Right lobe of liver (tissue), 6 donors: ENCODE measurements at places on chromosomes 6 and 20.

- no peak for DNase-seq
These were observed 120.4 kb downstream of the RNGTT start for GRCh38 chr6:88843040-88843439.

DNA sequence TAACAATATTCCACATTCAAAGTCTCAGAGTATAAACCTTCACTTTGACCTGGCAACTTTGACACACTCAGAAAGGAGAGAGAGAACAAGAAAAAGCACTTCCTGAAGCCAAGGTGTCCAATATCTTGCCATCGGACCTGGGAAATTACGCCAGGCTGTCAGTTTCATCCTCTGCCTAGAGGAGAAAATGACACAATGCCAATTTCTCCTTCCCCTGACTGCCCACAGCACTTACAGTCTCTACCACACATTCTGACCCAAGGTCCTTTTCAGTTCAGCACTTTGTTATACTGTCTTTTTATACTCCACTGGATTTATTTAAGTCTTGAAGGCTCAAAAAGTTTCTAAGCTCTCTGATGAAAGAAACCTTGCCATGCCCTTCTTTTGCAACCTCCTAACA lies 250.4 kb downstream of the GMPR start:
- DNase-seq: no peak

GRCh38 chr6:113315165-113315564 lies 542.0 kb upstream of the MARCKS start:
- no peak for DNase-seq

- no peak for DNase-seq
These were observed 168.0 kb downstream of the HDGFL1 start for GRCh38 chr6:22737331-22737730.

- DNase-seq: no peak
These were observed 533.8 kb upstream of the ID4 start for GRCh38 chr6:19303383-19303782.

DNA sequence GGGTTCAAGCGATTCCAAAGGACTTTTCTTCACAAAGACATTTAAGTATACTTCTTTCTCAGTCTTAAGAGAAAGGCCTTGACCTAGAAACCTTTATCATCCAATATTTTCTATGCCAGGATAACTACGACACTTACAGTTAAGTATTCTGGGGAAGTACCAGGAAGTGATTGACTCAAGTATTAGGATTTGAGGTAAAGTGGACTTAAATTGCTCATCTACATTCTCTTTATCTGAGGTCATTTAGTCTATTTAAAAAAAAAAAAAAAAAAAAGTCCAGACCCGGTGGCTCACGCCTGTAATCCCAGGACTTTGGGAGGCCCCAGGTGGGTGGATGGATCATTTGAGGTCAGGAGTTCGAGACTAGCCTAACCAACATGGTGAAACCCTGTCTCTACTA lies 114.7 kb downstream of the ZFAND3 start:
- DNase-seq: no peak

DNA sequence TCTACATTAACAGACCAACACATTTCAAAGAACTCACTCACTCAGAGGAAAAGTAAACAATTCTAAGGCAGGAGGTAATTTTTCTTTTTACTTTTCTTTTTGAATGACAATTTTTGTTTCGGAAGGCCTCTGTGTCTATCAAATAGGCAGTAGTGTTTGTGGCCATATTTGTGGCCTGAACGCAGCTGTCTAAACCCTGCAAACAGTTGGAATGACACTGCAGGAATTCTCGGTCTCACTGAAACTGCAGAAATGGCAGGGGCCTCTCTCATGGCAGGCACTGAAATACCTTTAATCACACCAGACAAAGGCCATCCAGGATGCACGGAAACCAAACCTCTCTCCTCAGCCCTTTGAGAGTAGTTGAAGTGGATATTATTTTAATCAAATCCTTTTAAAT lies 30.4 kb downstream of the FYN start:
- DNase-seq: no peak

- DNase-seq: no peak
These were observed 79.9 kb upstream of the CD83 start for GRCh38 chr6:14037402-14038277.

DNA sequence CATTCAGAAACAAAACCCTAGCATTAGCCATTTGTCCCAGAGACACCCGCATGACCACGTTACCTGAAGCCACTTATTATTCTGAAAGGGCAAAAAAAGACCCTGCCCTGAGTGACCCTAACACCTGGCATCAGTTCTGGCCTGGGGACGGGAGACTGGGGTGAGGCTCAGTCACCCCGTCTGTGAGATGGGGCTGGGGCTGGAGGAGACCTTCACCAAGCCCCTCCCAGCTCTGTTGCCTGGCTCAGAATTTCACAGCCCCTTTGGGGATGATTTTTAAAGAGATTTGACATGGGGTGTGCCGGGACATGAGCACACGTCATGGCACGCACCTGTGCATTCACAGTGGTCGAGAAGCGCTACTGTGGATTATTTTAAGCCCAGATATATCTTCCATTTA lies 1.4 kb upstream of the BPIFB6 start:
- no peak for DNase-seq

DNA sequence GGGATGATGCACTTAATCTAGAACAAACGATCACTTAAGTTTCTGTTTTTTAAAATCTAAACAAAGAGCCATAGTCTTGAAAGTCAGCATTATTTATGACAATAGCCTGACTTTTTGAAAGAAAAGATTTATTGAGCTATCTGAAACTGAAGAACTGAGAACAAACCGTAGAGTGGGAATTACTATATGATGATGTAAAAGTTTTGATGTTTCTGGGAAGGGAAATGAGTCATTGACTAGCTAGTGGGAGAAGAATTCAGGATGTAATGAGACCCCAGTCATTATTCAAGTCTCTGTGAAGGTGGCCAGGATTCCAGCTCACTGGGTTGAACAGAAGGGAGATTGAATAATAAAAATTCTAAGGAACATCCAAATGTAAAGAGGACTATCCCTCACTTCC lies 83.4 kb upstream of the FABP7 start:
- DNase-seq: no peak

DNA sequence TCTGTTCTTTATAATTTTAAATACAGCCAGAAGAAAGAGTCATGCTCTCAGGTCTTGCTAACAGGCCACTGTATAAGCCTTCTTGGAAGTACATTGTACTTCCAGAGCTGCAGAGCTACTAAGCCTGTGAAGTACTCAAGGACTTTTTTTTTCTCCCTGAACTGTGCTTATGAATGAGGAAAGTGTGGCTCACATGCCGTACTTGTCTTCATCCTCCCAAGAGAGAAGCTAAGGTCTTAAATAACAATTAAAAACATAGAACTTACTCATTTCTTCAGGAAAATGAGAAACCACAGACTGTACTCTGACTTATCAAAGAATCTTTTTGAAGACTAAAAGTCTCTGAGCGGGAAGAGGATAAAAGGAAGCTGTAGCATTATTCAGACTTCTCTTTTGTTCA lies 218.3 kb downstream of the HTR1B start:
- DNase-seq: no peak

- no peak for DNase-seq
These were observed 8.9 kb downstream of the DSP start for GRCh38 chr6:7550433-7550801.

- no peak for DNase-seq
These were observed 50.0 kb upstream of the SCGN start for GRCh38 chr6:25601800-25602673.

GRCh38 chr20:36563374-36563773 lies 10.0 kb upstream of the TGIF2 start:
- no peak for DNase-seq

GRCh38 chr6:157157258-157157657 lies 166.1 kb downstream of the TMEM242 start:
- DNase-seq: no peak

- DNase-seq: no peak
These were observed 256.8 kb downstream of the QKI start for GRCh38 chr6:163671355-163671754.

DNA sequence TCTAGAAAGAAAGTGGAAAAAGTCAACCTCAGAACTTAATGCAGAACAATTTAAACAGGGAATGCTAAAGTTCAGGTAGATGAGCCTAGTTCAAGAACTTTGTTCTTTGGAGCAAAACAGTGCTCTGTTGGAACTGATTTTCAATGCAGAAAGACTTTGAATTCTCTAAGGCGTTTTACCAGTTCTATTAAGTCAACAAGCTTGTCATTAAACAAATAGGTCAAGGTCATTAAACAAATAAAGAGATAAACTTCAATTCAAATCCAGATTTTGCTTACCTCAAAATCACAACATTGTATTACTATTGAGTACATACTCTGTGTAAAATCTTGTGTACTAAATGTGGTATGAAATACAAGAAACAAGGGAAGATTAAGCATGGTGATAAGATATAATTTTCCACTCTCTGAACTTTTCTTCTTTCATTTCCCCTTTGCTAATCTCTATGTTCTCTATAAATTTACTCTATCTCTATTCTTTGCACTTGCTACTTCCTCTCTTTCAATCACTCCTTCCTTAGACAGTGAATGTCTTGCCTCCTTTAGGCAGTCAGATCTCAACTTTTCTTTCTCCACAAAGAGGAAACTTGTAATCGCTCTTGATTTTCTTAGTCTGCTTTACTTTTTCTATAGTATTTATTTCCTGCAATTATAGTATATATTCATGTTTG lies 160.8 kb upstream of the KHDRBS2 start:
- DNase-seq: no peak

DNA sequence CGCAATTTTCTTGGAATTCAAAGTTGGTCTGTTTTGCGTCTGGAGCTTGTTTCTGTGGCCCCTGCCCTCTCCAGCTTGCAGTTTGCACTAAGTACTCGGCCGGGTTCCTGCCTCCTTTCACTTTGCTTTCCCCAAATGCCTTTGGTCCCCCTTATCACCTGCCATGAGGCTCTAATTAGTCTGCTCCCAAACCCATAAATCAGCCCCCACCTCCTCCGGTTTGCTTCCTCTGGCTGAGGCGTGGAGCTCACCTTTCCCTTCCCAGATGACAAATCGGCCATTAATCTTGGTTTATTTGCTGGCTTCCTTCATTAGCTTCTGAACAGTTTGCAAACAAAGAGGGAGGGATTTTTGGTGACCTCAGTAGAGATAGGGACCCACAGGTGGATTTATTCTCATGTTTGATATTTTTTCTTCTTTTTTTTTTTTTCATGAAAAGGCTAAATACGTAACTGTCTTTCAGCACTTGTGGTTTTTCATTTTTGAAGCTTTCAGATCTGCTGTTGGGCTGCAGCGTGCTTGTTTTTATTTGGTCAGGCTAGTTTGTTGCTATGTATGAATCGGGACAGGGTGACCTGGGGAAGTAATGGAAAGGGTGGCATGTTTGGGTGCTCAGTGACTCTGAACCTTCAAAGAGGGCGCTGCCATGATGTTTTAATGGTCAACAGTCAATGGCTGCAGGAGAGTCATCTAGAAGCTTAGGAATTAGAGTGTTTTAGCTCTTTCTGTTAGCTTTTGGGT lies 121.7 kb upstream of the JAG1 start:
- no peak for DNase-seq
